Thymus (tissue), 14 donors: ENCODE measurements at places on chromosomes 13 and 19.
A peak's percentile ranks its signal among the peaks of the same experiment; 100 is the strongest.

GRCh38 chr19:49363268-49364082 is at the start of gene DKKL1:
Gene DKKL1, plus strand, starts transcription at chr19:49363877. Its CDS starts 122 bp downstream, at chr19:49363999.
- no peaks in the 10 kb centered on the region for H3K4me1 ChIP-seq
- peak; percentile 24 for DNase-seq
- H3K36me3 ChIP-seq = no peaks in the 10 kb centered on the region
- H3K27ac ChIP-seq = peak within 1 kb of the TSS; percentile 33
- H3K4me3 ChIP-seq = no peak within 1 kb of the TSS
- peaks cover 41% of the 10 kb centered on the region for H3K27me3 ChIP-seq

- H3K27ac ChIP-seq = no peak overlapping the region
- no peaks in the 10 kb centered on the region for H3K27me3 ChIP-seq
- DNase-seq = no peak
- H3K4me3 ChIP-seq = no peak overlapping the region
Measured at GRCh38 chr13:111860231-111860552, 206.8 kb upstream of the SOX1 start.

- no peak overlapping the region for H3K4me3 ChIP-seq
- H3K27me3 ChIP-seq = no peaks in the 10 kb centered on the region
- H3K36me3 ChIP-seq = no peaks in the 10 kb centered on the region
Measured at GRCh38 chr19:29779921-29780320, 31.9 kb upstream of the CCNE1 start.

DNA sequence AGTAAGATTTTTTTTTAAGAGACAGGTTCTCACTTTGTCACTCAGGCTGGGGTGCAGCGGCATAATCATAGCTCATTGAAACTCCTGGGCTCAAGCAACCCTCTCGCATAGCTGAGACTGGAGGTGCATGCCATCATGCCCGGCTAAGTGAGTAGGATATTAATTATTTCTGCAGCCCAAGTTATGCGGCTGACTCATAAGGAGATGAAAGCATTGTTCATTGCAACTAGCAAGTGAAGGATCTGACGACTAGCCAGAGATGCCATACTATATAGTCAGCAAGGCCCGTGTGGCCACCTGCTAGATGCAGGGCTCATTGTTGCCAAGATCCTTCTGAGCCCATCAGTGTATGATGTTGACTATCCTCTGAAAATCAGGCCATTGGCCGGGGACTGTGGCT is 45.2 kb downstream of the ABCC4 start:
- H3K27ac ChIP-seq = no peak overlapping the region
- H3K4me1 ChIP-seq = no peaks in the 10 kb centered on the region
- no peaks in the 10 kb centered on the region for H3K27me3 ChIP-seq
- DNase-seq = no peak
- H3K4me3 ChIP-seq = no peak overlapping the region

- no peak overlapping the region for H3K27ac ChIP-seq
- H3K27me3 ChIP-seq = no peaks in the 10 kb centered on the region
- DNase-seq = peak; percentile 44
- H3K4me3 ChIP-seq = no peak overlapping the region
Measured at GRCh38 chr19:49672131-49672919, 4.7 kb upstream of the PRMT1 start.

- H3K27me3 ChIP-seq = no peaks in the 10 kb centered on the region
- H3K4me3 ChIP-seq = no peak overlapping the region
- no peaks in the 10 kb centered on the region for H3K36me3 ChIP-seq
- H3K27ac ChIP-seq = no peak overlapping the region
- DNase-seq = no peak
Measured at GRCh38 chr19:9705836-9706235, 30.9 kb upstream of the ZNF562 start.

GRCh38 chr13:37870895-37871550 is 1.5 kb upstream of the TRPC4 start:
- no peak for DNase-seq
- H3K36me3 ChIP-seq = no peaks in the 10 kb centered on the region
- H3K27ac ChIP-seq = no peak overlapping the region

GRCh38 chr13:76331943-76332712 is 554.1 kb downstream of the KCTD12 start:
- DNase-seq = no peak
- no peaks in the 10 kb centered on the region for H3K27me3 ChIP-seq
- no peaks in the 10 kb centered on the region for H3K4me1 ChIP-seq
- no peak overlapping the region for H3K27ac ChIP-seq
- H3K36me3 ChIP-seq = no peaks in the 10 kb centered on the region

DNA sequence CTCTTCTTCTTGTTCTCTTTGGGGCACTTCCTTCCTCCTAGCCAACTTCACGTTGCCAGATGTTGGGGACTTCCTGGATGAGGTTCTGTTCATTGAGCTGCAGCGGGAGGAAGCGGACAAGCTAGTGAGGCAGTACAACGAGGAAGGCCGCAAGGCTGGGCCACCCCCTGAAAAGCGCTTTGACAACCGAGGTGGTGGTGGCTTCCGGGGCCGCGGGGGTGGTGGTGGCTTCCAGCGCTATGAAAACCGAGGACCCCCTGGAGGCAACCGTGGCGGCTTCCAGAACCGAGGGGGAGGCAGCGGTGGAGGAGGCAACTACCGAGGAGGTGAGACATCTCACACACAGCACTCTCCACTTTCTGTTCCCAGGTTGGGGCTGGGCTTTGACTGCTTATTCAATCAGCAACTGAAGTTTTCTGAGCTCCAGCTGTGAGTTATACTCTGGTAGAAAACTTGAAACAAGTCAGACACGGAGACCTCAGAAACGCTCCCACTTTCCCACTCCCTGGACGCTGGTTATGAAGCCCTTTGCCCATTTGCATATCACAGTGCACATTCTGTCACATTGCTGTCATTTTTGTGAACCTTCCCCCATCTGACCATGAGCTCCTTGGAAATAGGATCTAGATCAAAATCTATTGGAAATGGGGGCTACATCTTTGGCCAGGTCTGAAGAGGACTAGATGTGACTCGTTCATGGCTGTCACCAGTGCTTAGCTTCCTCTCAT is 7.2 kb upstream of the CCDC97 start:
- H3K4me3 ChIP-seq = no peak overlapping the region
- peak overlapping the region; percentile 57 for H3K27ac ChIP-seq
- H3K4me1 ChIP-seq = peaks cover 26% of the 10 kb centered on the region
- DNase-seq = no peak
- peaks cover 89% of the 10 kb centered on the region for H3K36me3 ChIP-seq

- DNase-seq = no peak
- no peaks in the 10 kb centered on the region for H3K36me3 ChIP-seq
- no peaks in the 10 kb centered on the region for H3K27me3 ChIP-seq
- H3K4me3 ChIP-seq = no peak overlapping the region
Measured at GRCh38 chr19:18878858-18879578, 16.9 kb downstream of the CERS1 start.

- no peak overlapping the region for H3K4me3 ChIP-seq
- no peaks in the 10 kb centered on the region for H3K36me3 ChIP-seq
- no peaks in the 10 kb centered on the region for H3K27me3 ChIP-seq
- no peak for DNase-seq
Measured at GRCh38 chr19:35476149-35476548, 14.1 kb downstream of the KRTDAP start.

- H3K4me1 ChIP-seq = no peaks in the 10 kb centered on the region
- H3K27ac ChIP-seq = no peak overlapping the region
- H3K36me3 ChIP-seq = peaks cover 59% of the 10 kb centered on the region
- no peak overlapping the region for H3K4me3 ChIP-seq
Measured at GRCh38 chr19:325173-325936, 19.2 kb downstream of the MIER2 start.

DNA sequence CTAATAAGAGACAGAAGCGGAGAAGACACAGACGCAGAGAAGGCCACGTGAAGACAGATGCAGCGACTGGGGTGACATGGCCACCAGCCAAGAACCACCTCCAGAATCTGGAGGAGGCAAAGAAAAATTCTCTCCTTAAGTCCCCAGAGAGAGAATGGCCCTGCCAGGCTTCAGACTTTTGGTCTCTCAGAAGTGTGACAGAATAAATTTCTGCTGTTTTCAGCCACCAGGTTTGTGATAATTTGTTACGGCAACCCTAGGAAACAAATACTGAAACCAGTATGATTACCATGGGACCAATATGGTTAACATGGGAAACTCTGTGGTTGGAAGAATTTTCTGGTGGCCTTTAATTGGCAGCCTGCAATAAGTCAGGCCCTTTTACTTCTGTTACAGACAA is 63.9 kb upstream of the DOCK9 start:
- H3K36me3 ChIP-seq = no peaks in the 10 kb centered on the region
- peaks cover 29% of the 10 kb centered on the region for H3K4me1 ChIP-seq
- H3K27me3 ChIP-seq = no peaks in the 10 kb centered on the region
- no peak for DNase-seq
- H3K27ac ChIP-seq = no peak overlapping the region
- no peak overlapping the region for H3K4me3 ChIP-seq

- H3K36me3 ChIP-seq = no peaks in the 10 kb centered on the region
- H3K4me1 ChIP-seq = peaks cover 4% of the 10 kb centered on the region
- no peaks in the 10 kb centered on the region for H3K27me3 ChIP-seq
- DNase-seq = peak; percentile 57
- peak overlapping the region; percentile 50 for H3K4me3 ChIP-seq
Measured at GRCh38 chr13:29594303-29594709, 1.2 kb downstream of the SLC7A1 start.

DNA sequence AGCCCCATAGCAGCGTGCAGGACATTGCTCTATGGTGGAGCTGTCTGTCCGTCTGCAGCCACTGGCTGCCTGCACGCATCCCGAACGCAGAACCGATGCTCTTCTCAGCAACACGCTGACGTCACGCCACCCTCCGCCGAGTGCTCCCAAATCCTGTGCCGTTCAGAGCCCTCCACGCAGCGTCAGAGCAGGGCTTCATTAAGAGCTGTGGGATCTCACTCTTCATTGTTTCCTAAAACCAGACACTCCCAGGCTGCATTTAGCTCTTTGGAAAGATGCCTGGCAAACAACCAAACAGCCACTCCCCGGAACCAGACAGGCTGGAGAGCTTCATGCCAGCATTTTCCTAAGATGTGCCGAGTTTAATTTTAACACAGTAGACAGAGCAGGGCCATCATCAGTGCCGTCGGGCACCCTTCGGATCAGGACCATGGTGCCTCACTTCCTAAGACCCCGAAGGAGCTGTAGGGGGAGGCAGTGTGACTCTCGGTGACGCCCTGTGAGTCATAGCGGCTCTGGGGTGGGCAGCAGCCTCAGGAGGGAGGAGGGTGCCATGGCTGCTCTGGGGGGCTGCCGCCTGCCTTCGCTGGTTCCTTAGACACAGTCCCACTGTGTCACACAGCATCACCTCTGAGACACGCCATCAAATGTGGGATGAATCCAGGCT is 131.5 kb upstream of the MCF2L start:
- H3K4me3 ChIP-seq = no peak overlapping the region
- H3K27me3 ChIP-seq = no peaks in the 10 kb centered on the region
- H3K4me1 ChIP-seq = no peaks in the 10 kb centered on the region
- no peak for DNase-seq
- H3K36me3 ChIP-seq = peaks cover 24% of the 10 kb centered on the region

DNA sequence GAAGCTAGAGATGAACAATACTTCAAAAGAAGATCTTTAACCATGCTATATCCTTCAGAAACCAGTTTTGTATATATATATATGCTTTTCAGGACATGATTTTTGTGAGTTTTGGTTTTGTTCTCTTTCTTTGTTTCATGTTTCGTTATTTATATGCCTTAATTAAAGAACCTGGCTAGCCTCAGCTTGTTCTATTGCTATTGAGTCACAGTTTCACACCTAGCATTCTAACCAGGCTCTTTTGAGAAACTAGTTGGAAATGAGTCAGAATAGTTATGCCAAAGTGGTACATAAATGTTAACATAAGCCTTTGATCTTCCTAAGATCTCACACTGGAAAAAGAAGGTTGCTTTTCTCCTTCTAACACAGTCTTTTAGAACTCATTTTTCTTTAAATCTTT is 1925.2 kb downstream of the OLFM4 start:
- no peak overlapping the region for H3K4me3 ChIP-seq
- H3K4me1 ChIP-seq = no peaks in the 10 kb centered on the region
- H3K27me3 ChIP-seq = no peaks in the 10 kb centered on the region
- no peaks in the 10 kb centered on the region for H3K36me3 ChIP-seq

GRCh38 chr13:23180711-23181110 is at the start of gene SGCG:
Gene SGCG, plus strand, starts transcription at chr13:23180979. Its CDS starts 22,716 bp downstream, at chr13:23203695.
- H3K4me1 ChIP-seq = no peaks in the 10 kb centered on the region
- DNase-seq = no peak
- H3K27ac ChIP-seq = no peak within 1 kb of the TSS
- H3K4me3 ChIP-seq = no peak within 1 kb of the TSS

- no peak for DNase-seq
- H3K27me3 ChIP-seq = no peaks in the 10 kb centered on the region
- H3K4me1 ChIP-seq = peaks cover 4% of the 10 kb centered on the region
- H3K36me3 ChIP-seq = no peaks in the 10 kb centered on the region
Measured at GRCh38 chr13:73828811-73829210, 305.4 kb downstream of the KLF12 start.

DNA sequence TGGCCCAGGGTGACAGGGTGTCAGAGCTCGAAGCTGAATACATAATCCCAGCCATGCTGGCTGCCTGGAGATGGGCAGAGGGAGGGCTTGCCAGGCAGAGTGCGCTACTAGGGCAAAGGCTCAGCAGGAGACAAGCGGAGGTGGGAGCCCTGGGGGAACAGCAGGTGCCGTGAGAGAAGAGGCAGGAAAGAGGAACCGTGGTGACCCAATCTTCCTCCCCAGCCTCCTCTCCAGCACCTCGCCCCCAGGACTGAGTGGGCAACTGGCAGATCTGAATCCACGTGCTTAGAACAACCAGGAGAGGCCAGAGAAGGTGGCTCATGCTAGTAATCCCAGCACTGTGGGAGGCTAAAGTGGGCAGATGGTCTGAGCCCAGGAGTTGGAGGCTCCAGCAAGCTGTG is 11.0 kb upstream of the CCL25 start:
- H3K4me1 ChIP-seq = no peaks in the 10 kb centered on the region
- H3K36me3 ChIP-seq = no peaks in the 10 kb centered on the region
- DNase-seq = no peak
- H3K27me3 ChIP-seq = no peaks in the 10 kb centered on the region
- H3K27ac ChIP-seq = no peak overlapping the region

DNA sequence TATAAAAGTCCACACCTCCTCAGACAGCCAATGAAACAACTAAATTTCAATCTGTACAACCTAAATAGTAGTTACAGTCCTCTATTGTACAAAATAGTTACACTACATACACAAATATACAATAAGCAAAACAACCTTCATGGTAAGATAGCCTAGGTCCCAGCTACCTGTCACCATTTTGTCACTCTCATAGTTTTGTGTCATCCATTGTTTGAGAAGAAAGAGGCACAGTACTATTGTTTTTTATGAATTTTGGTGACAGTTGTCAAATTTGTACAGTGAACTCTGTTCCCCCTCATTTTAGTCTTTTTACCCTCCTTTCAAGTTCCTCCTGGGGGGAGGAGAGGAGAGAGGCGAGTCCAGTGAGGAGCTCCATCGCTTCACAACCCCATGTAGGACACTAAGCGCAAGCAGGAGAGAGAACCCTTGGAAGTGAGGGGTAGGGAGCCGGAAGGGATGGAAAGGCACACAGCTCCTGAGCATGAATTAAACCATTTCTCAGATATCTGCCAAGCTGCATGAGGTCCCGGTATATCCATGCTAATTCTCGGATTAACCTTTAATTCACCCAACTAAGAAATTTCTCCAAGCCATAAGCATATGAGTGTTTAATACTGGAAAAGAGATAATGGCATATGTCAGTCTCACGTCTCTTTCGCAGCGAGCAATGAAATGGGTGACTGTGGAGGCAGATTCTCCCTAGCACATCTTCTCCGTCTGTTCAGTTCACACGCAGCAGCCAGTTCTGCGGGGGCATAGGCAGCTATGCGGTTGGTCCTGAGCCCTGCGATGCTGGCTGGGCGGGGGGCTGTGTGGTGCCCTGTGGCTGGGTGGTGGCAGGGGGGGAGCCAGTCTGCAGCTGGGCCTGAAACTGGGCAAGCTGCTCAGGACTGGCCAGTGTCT is 60.5 kb downstream of the SERP2 start:
- no peaks in the 10 kb centered on the region for H3K27me3 ChIP-seq
- peak; percentile 49 for DNase-seq
- peak overlapping the region; percentile 95 for H3K4me3 ChIP-seq
- peaks cover 25% of the 10 kb centered on the region for H3K36me3 ChIP-seq
